GM10248 (cell line): ENCODE measurements at places on chromosomes 7 and 10.

DNA sequence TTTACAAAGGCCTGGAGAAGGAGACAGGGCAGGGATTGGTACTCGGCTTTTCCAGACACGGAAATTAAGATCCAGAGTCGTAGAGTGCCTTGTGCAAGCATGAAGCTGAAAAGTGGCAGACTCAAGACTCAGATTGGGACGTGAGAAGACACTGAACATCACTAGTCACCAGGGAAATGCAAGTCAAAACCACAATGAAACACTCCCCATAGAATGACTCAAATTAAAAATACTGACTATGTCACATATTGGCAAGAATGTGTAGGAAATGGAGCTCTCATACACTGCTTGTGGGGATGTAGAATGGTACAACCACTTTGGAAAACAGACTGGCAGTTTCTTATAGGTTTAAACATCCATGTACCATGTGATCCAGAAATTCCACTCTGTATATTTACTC, 472.0 kb downstream of the RPS24 start:
- no peak for DNase-seq

GRCh38 chr10:1677307-1677939, 59.9 kb downstream of the ADARB2 start:
- no peak for DNase-seq

DNA sequence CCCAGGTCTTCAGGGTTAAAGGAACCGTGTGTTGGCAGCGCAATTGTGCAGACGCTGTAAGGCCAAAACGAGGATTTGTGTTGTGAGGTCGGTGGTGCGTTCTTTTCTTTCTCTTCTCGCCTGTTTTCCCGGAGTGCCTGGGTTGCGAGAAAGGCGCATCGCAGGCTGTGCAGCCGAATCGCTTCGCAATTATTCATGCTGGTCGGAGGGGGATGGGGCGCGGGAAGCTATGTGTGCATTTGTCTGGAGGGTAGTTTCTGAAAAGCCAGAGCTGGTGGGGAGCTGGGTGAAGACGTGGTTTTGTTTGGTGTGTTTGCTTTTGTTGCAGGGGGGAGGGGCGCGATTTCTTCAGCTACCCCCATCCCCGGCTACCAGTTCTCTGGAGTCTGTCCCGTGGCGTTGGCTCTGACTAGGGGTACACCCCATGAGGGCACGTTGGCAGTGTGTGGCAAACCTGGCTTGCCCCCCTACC, 2.1 kb downstream of the MXI1 start:
- DNase-seq: peak; percentile 49

GRCh38 chr7:23467806-23468525, 2.3 kb downstream of the IGF2BP3 start:
- DNase-seq: peak; percentile 55

GRCh38 chr7:92623544-92623943, 33.4 kb upstream of the FAM133B start:
- DNase-seq: no peak

DNA sequence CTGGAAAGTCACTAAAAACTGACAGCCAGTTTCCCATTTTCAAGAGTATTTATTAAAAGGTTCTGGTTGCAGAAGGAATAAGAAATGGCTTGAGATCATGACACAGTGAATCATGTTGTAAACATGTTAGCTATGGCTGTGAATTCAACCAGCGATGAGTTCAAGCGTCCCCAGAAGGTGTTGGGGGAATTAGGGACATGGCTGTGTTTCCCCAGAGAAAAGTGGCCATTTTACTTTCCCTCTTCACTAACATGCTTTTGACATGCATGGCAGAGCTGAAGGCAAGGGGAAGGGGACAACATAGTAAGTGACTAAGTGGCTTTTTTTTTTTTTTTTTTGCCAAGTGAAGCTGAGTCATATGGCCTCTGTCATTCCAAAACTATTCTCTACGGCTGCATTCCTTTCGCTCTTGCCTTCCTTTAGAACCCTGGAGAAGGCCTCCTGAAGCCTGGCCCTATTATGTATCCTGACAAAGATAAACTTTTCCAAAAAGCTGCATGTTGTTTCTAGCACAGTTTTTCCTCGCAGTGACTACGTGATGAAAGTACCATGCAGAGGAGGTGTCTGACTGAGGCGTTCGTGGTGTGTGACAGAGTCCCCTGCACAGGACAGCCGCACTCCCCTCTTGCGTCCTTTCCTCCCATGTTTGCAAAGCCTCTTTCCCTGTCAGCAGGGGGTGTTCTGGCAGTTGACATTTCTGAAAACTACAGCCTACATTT, 46.9 kb downstream of the EGFR start:
- no peak for DNase-seq

DNA sequence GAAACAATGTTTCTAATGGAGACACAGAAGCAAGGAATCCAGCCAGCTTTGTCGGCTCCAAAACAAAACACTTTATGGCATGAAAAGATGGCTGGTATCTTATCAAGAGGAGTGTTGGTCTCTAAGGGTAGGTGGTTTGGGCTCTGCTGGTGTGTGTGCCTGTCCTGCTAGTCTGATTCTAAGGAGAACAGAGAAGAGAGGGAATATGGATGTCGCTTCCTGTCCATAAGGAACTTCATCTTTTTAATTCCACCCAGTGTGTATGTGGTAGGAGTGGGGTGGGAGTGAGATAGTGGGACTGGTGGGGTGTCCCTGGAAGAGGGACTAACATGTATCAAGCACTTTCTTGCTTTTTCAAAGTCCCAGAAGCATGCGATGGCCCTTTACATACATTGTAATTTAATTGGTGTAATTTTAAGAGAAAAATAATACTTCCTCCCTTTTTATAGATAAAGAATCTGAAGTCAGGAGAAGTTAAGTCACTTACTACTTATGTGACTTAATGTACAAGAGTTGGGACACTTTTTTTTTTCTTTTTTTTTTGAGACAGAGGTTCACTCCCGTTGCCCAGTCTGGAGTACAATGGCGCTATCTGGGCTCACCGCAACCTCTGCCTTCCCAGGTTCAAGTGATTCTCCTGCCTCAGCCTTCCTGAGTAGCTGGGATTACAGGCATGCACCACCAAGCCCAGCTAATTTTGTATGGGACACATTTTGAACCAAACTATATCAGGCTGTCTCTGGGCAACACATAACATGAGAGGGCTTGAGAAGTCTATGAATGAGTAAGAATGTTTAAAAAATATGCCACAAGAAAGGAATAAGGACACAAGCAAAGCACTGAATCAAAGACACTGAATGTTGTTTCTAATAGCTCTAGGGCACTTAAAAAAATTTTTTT, 18.8 kb downstream of the NT5C3A start:
- DNase-seq: no peak

DNA sequence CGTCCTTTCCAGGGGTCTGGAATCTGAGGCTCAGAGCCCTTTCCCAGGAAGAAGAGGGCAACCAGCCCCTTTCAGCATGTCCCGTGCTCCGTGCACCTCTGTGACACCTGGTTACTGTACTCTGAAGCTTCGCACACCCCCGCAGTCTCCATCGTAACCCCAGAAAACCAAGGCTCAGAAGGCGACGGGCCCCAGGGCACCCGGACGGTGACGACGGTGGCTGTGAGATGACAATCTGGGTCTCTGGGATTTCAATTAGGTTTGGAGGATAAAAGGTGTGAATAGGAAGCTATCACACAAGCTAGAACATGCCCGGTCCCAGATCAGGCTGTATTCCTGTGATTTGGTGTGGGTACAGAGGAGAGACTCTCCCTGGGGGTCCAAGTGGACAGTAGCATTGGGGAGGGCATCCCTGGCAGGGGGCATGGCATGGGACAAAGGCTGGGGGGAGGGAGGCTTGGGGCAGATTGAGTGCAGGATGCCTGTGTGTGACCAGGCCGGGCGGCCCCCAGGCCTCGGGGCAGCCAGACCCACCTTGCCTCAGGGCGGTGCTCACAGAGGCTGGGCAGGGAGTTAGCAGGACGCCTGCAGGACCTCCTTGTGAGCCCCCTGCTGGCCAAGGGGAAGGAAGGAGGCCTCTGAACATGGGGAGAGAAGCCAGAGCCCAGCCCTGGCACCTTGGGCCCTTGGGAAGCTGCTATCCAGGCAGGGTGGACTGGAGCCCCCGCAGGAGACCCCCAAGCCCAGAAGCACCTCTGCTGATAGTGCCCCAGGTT, 23.4 kb upstream of the PSMG3 start:
- DNase-seq: no peak
